Psoas muscle (tissue), 8 donors: ENCODE measurements at places on chromosomes 3 and 15.

- no peak overlapping the region for H3K4me3 ChIP-seq
- no peak overlapping the region for H3K27ac ChIP-seq
Measured at GRCh38 chr15:88658972-88659931, 20.4 kb downstream of the ISG20 start.

- H3K36me3 ChIP-seq = no peaks in the 10 kb centered on the region
- H3K27ac ChIP-seq = no peak overlapping the region
- no peaks in the 10 kb centered on the region for H3K4me1 ChIP-seq
- no peak overlapping the region for H3K4me3 ChIP-seq
Measured at GRCh38 chr15:77717333-77717990, 84.8 kb upstream of the LINGO1 start.

DNA sequence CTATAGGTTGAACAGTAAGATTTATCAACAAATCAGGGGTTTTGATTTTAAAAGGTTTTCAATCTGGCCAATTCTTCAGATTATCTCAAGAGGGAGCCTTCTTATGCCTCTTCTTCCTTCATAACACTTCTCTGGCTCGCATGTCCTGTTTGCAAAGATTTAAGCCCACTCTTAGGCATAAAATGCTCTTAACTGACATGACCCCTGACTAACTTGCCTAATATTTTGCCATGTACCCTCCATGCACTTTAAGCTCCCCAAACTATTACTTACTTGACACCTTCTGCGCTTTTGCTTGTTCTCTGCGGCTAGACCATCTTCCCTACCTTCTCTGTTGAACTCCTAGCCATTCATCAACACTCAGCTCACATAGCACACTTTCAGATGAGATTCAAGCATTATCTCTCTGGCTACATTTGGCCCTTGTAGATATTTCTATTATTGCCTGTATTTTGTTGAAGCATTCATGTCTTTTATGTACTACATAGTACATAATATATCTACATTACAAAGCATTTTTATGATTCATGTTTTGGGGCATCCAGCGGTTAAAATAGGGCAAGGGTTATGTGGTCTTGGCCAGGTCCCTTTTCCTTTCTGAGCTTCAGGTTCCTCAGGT is 1.0 kb upstream of the ARIH1 start:
- H3K27ac ChIP-seq = peak overlapping the region; percentile 100
- DNase-seq = no peak
- peaks cover 3% of the 10 kb centered on the region for H3K36me3 ChIP-seq
- peaks cover 25% of the 10 kb centered on the region for H3K4me1 ChIP-seq

GRCh38 chr3:196645096-196645495 is 5.6 kb downstream of the NRROS start:
- DNase-seq = no peak
- H3K27me3 ChIP-seq = no peaks in the 10 kb centered on the region
- H3K36me3 ChIP-seq = no peaks in the 10 kb centered on the region
- no peak overlapping the region for H3K27ac ChIP-seq

- H3K4me3 ChIP-seq = no peak overlapping the region
- H3K27ac ChIP-seq = no peak overlapping the region
- H3K4me1 ChIP-seq = no peaks in the 10 kb centered on the region
- no peaks in the 10 kb centered on the region for H3K36me3 ChIP-seq
- DNase-seq = no peak
Measured at GRCh38 chr3:56055546-56055945, 412.7 kb downstream of the ERC2 start.

- no peak overlapping the region for H3K27ac ChIP-seq
- no peaks in the 10 kb centered on the region for H3K4me1 ChIP-seq
- H3K4me3 ChIP-seq = no peak overlapping the region
Measured at GRCh38 chr15:95347837-95348236, 982.7 kb upstream of the NR2F2 start.

GRCh38 chr15:64453689-64454037 is 6.7 kb upstream of the ZNF609 start:
- no peaks in the 10 kb centered on the region for H3K27me3 ChIP-seq
- no peak for DNase-seq
- no peak overlapping the region for H3K27ac ChIP-seq
- H3K4me1 ChIP-seq = peaks cover 4% of the 10 kb centered on the region

DNA sequence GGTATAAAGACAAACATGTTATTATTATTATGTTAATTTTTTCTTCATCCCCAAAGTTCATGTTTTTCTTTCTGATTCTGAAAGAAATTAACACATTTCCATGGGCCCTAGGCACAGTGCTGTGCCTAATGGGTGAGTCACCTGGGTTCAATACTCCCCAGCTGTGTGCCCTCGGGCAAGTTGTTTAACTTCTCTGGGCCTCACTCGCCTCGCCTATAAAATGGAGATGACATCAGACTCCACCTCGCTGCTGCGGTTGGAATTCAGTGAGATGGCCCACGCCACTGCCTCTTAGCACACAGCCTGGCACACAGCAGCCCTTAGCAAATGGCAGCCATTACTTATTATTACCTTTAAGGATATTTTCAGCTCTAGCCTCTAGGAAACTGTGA is 22.6 kb downstream of the DNASE1L3 start:
- no peaks in the 10 kb centered on the region for H3K27me3 ChIP-seq
- no peak overlapping the region for H3K27ac ChIP-seq
- DNase-seq = no peak
- H3K4me1 ChIP-seq = no peaks in the 10 kb centered on the region
- H3K36me3 ChIP-seq = no peaks in the 10 kb centered on the region

- DNase-seq = no peak
- no peak overlapping the region for H3K4me3 ChIP-seq
- peaks cover 47% of the 10 kb centered on the region for H3K36me3 ChIP-seq
Measured at GRCh38 chr3:113454630-113455029, 13.3 kb upstream of the CFAP44 start.

GRCh38 chr15:80977627-80978036 is 12.0 kb downstream of the MESD start:
- H3K36me3 ChIP-seq = peaks cover 47% of the 10 kb centered on the region
- H3K27me3 ChIP-seq = no peaks in the 10 kb centered on the region
- no peaks in the 10 kb centered on the region for H3K4me1 ChIP-seq
- H3K27ac ChIP-seq = no peak overlapping the region
- H3K4me3 ChIP-seq = no peak overlapping the region

- no peak overlapping the region for H3K4me3 ChIP-seq
- no peak for DNase-seq
- no peak overlapping the region for H3K27ac ChIP-seq
- H3K4me1 ChIP-seq = peaks cover 21% of the 10 kb centered on the region
Measured at GRCh38 chr3:8660175-8661118, 15.8 kb upstream of the SSUH2 start.

- no peak overlapping the region for H3K27ac ChIP-seq
- no peaks in the 10 kb centered on the region for H3K36me3 ChIP-seq
- DNase-seq = no peak
Measured at GRCh38 chr3:9183011-9183410, 66.4 kb downstream of the SRGAP3 start.

DNA sequence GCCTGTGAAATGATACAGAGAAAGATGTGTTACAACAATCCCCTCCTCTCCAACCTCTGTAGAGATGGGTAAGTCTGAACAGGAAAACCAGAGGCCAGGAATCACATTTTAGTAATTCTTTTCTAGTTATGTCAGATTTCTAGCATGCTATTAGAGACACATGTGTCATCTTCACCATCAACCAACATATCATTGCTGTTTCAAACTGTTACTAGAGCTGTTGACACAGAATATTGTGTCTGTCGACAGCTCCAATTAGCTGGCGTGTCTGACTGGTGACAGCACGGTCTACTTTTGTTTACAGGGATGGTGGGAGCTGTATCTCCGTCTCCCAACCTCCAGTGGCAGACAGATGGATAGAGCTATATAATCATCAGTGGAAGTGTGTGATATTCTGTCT is 393.2 kb downstream of the SOX2 start:
- no peak overlapping the region for H3K4me3 ChIP-seq
- H3K27me3 ChIP-seq = no peaks in the 10 kb centered on the region
- no peaks in the 10 kb centered on the region for H3K36me3 ChIP-seq
- no peak for DNase-seq

DNA sequence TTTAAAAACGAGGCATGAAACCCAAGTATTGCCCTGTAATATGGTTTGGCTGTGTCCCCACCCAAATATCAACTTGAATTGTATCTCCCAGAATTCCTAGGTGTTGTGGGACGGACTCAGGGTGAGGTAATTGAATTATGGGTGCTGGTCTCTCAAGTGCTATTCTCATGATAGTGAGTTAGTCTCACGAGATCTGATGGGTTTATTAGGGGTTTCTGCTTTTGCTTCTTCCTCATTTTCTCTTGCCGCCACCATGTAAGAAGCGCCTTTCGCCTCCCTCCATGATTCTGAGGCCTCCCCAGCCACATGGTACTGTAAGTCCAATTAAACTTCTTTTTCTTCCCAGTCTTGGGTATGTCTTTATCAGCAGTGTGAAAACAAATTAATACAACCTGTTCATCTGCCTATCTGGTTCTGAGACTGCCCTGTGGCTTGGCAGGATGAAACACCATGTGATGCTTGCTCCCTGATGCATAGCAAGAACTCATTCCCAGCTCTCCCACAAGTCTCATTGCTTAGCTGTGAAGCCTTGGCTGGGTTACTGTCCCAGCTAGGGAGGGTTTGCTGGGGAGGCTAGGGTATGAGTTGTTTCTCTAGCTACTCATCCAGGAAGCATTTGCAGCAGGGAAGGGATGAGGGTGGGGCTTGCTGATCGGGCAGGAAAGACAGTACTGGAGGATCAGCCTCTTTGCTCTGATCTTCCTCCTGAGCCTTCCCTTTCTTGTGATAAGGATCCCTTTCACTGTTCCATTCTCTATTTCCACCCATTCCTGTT is 3.7 kb upstream of the SQOR start:
- no peaks in the 10 kb centered on the region for H3K27me3 ChIP-seq
- H3K36me3 ChIP-seq = no peaks in the 10 kb centered on the region
- DNase-seq = no peak

- H3K4me1 ChIP-seq = peaks cover 13% of the 10 kb centered on the region
- H3K27me3 ChIP-seq = no peaks in the 10 kb centered on the region
- peak overlapping the region; percentile 9 for H3K27ac ChIP-seq
- DNase-seq = no peak
- H3K36me3 ChIP-seq = no peaks in the 10 kb centered on the region
- H3K4me3 ChIP-seq = no peak overlapping the region
Measured at GRCh38 chr3:14336749-14337598, 65.4 kb upstream of the SLC6A6 start.

GRCh38 chr3:178320456-178321351 is 215.5 kb upstream of the KCNMB2 start:
- H3K27ac ChIP-seq = peak overlapping the region; percentile 61
- H3K27me3 ChIP-seq = no peaks in the 10 kb centered on the region
- H3K36me3 ChIP-seq = no peaks in the 10 kb centered on the region
- H3K4me1 ChIP-seq = peaks cover 18% of the 10 kb centered on the region

DNA sequence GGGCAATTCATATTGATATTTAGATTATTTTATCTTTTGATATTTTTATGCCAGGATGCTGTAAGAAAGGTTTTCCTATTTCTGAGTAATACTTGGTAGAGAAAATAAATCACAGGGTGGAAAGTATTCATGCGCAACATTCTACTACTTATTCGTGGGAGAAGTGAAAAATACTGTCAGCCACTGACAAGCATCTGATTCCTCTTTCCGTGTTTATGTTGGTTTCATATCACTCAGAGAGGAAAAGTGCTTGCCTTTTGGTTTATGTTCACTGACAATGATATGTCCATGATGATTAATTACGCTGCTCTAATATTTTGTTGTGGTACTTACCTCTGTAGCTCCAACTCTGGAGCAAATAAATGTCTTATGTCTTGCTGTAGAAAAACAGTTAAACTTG is 429.4 kb downstream of the EDEM1 start:
- H3K4me1 ChIP-seq = no peaks in the 10 kb centered on the region
- no peak overlapping the region for H3K27ac ChIP-seq
- DNase-seq = no peak
- H3K4me3 ChIP-seq = no peak overlapping the region
- H3K27me3 ChIP-seq = no peaks in the 10 kb centered on the region

GRCh38 chr15:70852501-70853317 is 1.2 kb downstream of the LARP6 start:
- no peak for DNase-seq
- peak overlapping the region; percentile 81 for H3K27ac ChIP-seq
- peak overlapping the region; percentile 81 for H3K4me3 ChIP-seq
- H3K4me1 ChIP-seq = no peaks in the 10 kb centered on the region
- no peaks in the 10 kb centered on the region for H3K36me3 ChIP-seq

DNA sequence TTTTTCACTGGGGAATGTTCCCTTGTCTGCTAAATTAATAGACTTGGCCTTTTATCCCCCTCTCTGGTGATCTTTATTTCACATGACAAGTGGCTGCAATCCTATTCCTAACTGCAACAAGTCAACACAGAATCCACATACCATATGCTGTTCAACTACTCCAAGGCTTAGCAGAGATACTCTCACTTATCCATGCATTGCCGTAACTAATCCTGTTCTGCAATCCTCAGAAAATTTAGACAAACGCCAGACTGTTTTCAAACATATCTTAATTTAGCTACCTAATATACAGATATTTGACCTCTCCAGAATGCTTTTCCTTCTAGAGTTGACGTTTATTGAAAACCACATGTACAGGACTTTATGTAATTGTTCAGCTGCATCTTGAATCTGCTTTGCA is 37.9 kb downstream of the EID1 start:
- no peak overlapping the region for H3K27ac ChIP-seq
- no peaks in the 10 kb centered on the region for H3K4me1 ChIP-seq
- no peaks in the 10 kb centered on the region for H3K36me3 ChIP-seq
- no peaks in the 10 kb centered on the region for H3K27me3 ChIP-seq
- no peak overlapping the region for H3K4me3 ChIP-seq

DNA sequence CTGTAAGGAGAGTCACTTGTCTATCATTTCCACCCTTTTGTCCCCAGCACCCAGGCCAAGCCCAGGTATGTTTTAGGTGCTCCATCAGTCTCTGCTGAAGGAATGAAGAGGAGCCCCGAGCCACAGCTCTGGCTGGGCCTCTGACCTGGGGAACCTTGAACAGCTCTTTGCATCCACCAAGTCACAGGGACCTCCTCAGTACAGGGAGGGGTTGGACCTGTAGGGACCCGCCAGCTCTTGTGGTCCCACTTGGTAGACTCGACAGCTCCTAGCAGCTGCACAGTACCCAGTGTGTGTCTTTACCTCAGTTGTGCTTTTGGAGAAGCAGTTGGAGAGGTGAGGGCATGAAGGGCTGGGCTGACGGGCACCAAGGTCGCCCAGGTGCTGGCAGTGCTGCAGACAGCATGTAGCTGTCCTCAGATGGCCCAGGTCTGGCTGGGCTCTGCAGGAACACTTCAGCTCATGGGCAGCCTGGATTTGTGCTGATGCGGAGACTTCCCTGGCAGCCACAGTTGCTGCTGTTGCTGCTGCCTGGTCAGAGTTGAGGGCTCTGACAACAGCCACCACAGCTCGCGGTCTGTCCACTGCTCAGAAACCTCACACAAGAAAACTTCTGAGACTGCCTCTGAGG is 123.6 kb downstream of the CACNA1D start:
- no peaks in the 10 kb centered on the region for H3K27me3 ChIP-seq
- no peak overlapping the region for H3K27ac ChIP-seq
- no peaks in the 10 kb centered on the region for H3K4me1 ChIP-seq
- no peak for DNase-seq

- DNase-seq = no peak
- no peaks in the 10 kb centered on the region for H3K36me3 ChIP-seq
- no peak overlapping the region for H3K4me3 ChIP-seq
- no peaks in the 10 kb centered on the region for H3K27me3 ChIP-seq
Measured at GRCh38 chr15:57395292-57395691, 19.0 kb downstream of the CGNL1 start.
